ENCODE measurements at places on chromosomes 12 and 14.
A peak's percentile ranks its signal among the peaks of the same experiment; 100 is the strongest.

- H3K36me3 ChIP-seq = no peaks in the 10 kb centered on the region
- peaks cover 4% of the 10 kb centered on the region for H3K4me1 ChIP-seq
- peak overlapping the region; percentile 76 for H3K27ac ChIP-seq
- no peak overlapping the region for H3K4me3 ChIP-seq
- peaks cover 16% of the 10 kb centered on the region for H3K27me3 ChIP-seq
Measured at GRCh38 chr12:95731519-95731958, 59.0 kb downstream of the NTN4 start.

- H3K4me3 ChIP-seq = no peak overlapping the region
- H3K27me3 ChIP-seq = no peaks in the 10 kb centered on the region
- no peaks in the 10 kb centered on the region for H3K4me1 ChIP-seq
- no peak overlapping the region for H3K27ac ChIP-seq
Measured at GRCh38 chr12:82524641-82525040, 162.1 kb upstream of the TMTC2 start.

DNA sequence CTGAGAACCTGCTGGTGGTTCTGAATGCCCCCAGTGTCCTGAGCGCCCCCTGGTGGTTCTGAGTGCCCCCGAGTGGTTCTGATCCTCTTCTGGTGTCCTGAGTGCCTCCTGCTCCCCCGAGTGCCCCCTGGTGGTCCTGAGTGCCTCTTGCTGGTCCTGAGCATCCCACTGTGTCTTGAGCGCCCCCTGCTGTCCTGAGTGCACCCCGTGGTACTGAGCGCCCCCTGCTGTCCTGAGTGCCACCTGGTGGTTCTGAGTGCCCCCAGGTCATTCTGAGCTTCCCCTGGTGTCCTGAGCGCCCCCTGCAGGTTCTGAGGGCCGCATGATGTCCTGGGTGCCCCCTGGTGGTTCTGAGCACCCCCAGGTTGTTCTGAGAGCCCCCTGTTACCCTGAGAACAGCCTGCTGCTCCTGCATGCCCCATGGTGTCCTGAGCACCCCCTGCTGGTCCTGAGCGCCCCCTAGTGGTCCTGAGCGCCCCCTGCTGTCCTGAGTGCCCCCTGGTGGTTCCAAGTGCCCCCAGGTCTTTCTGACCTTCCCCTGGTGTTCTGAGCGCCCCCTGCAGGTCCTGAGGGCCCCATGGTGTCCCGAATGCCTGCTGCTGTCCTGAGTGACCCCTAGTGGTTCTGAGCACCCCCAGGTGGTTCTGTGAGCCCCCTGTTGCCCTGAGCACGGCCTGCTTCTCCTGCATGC, 1165.4 kb downstream of the TMEM121 start:
- no peaks in the 10 kb centered on the region for H3K27me3 ChIP-seq
- peak overlapping the region; percentile 31 for H3K27ac ChIP-seq
- peaks cover 8% of the 10 kb centered on the region for H3K4me1 ChIP-seq
- peak; percentile 60 for DNase-seq
- H3K36me3 ChIP-seq = no peaks in the 10 kb centered on the region
- no peak overlapping the region for H3K4me3 ChIP-seq

DNA sequence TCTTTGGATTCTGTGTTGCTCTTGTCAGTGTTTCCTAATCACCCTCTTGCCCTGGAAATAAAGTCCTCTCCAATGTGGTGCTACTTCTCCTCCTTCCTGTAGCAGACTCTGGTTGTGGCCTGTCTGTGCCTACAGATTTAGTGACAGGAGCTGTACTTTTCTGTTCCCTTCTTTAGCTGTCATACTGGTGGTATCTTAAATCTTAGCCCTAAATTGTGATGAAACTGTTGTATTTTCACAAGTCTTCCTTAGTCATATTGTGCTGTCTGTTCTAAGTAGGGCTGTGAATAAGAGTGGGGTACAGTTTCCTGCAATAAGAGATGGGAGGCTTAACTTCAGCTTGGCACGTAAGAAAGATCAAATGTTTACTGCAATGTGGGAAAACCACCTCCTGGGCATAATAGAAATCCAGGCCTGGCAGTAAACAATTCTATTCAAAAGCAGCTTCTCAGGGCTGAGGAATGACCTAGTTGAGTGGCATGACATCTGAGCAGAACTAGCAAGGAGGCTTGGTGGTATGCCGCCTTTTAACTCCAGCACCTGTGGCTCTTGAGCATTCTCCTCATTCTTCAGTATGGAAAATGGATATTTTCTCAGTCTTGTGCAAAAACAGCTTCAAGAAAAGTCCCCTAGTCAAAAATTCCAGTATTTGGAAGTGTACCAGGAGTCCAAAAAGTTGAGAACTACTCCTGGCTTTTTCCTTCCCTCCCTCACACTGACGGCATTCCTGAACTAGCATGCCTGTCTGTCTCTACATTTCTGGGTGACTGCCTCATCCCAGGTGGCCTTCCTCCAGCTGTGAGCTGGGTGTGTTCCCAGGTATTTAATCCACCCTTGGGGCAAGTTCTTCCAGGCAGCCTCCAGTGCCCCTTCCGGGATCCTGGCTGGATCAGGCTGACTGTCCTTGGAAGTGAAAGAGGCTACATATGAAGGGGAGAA, 19.5 kb downstream of the ANO6 start:
- DNase-seq = no peak
- no peak overlapping the region for H3K4me3 ChIP-seq
- H3K4me1 ChIP-seq = peaks cover 43% of the 10 kb centered on the region
- H3K27ac ChIP-seq = no peak overlapping the region

DNA sequence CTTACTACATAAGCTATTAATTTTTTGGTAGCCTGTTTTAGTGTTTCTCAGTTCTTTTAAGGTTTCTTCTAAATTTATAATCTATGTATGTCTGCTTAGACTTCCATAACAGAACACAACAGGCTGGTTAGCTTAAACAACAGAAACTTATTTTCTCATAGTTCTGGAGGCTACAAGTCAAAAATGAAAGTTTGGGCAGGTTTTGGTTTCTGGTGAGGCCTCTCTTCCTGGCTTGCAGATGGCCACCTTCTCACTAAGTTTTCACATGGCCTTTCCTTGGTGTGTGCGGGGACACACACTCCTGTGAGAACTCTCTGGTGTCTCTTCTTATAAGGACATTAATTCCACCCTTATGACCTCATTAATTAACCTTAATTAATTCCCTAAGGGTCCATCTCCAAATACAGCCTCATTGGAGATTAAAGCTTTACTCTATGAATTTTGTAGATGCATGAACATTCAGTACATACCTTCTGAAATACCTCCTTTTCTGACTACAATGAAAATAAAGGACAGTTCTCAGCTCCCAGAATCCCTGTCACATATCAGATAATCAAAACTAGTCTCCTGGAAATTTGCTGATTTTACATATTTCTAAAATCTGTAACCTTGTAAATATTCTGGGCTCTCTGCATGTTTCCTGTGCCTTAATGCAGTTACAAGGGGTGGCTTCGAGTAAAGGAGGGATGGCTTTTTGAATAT, 23.2 kb upstream of the BMAL2 start:
- no peak overlapping the region for H3K27ac ChIP-seq
- no peak overlapping the region for H3K4me3 ChIP-seq
- H3K27me3 ChIP-seq = no peaks in the 10 kb centered on the region
- peaks cover 26% of the 10 kb centered on the region for H3K36me3 ChIP-seq

DNA sequence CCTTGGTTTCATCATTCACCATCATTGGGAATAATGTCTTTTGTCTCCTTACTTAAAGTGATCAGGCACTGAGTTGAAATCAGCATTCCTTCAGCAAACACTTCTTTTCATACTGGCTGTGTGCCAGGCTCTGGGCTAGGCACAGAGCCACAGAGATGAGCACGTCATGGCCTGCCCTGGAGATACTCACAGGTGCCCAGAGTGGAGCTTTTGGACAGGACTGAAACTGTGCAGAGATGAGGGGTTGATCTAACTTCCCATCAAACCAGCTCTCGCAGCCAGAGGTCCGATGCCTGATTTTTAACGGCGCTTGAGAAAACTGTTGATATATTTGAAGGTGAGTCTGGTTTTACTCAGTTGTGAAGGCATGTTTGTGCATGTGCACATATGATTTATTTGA, 43.1 kb downstream of the CACNA1C start:
- no peaks in the 10 kb centered on the region for H3K36me3 ChIP-seq
- no peak overlapping the region for H3K4me3 ChIP-seq
- no peak overlapping the region for H3K27ac ChIP-seq
- no peaks in the 10 kb centered on the region for H3K4me1 ChIP-seq
- DNase-seq = no peak

DNA sequence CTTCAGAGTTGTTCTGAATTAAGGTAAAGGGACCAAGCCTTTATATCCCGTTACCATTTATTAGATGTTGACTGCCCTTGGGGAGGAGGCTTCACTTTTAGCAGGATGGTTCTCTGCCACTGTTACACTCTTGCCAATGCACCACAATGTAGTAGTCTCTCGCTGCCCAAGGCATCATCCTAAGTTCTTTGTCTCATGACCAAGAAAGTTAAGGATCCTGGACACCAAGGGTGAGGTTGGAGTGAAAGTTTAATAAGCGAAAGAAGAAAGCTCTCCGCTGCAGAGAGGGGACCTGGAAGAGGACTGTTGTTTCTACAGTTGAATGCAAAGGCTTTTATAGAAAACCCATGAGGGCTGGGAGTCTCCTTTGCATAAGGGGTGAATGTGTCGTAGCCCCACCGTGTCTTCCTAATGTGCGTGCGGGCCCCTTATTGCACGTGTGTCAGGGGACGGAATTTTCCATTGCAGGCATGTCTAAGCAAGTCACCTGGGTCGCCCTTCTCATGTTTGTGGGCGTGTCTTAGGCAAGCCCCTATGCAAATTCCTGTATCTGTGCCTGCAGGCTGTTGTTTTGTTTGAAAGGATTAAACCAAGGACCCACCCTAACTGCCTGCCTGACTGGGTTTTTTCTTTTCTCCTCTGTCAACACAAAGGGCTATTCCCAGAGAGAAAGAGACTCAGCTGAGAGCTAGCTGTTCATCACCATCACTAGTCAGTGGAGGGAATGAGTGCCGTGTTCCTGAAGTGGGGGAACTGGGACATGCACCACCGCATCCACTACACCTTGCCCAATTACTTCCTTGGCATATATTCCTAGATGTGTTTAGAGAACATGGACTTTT, 17.6 kb upstream of the RNASE1 start:
- H3K36me3 ChIP-seq = no peaks in the 10 kb centered on the region
- peaks cover 13% of the 10 kb centered on the region for H3K27me3 ChIP-seq
- H3K4me3 ChIP-seq = no peak overlapping the region
- DNase-seq = no peak

DNA sequence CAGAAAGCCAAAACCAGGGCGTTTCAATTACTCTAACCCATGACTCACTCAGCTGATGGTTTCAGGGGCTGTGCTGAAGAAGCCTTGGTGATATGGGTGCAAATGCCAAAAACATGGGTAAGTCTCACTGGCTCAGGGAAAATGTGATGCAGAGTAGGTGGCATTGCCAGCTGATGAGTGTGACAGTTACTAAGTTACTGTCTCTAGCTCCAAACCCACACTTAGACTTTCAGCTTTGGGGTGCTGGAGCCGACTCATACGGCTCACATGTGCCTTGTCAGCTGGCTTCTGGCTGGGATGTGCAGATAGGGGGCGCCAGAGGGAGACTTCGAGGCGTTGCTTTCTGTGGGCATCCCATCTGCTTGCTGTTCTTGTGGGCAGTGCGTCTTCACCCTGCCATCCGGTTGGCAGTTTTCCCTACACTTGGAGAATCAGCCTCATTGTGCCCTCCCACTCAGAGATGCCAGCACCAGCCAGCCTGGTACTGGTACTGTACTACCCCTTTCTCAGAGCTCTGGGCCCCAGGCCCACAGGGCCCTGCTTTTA, 11.1 kb upstream of the KRT7 start:
- H3K27me3 ChIP-seq = peaks cover 29% of the 10 kb centered on the region
- H3K36me3 ChIP-seq = no peaks in the 10 kb centered on the region

DNA sequence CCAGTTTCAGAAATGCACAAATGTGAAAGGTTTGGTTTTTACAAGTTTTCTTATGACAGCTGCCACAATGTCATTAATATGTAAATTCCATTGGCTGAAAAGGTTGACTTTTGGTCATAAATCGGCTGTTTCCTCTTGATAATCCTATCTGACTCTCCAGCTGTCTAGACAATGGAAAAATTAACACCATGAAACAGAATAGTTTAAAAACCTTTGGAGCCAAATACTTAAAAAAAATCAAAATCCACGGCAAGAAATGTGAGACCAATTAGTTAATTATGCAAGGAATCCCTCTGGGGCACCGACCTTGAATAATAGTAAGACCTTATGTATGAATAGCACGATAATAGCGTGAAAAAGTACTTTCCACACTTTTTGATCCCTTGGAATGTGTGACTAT, 138.0 kb downstream of the ZNF664 start:
- no peak overlapping the region for H3K4me3 ChIP-seq
- H3K27me3 ChIP-seq = peaks cover 9% of the 10 kb centered on the region
- H3K36me3 ChIP-seq = peaks cover 4% of the 10 kb centered on the region
- no peak overlapping the region for H3K27ac ChIP-seq

GRCh38 chr12:16613199-16613598, 7.2 kb upstream of the LMO3 start:
- H3K27ac ChIP-seq = no peak overlapping the region
- H3K36me3 ChIP-seq = no peaks in the 10 kb centered on the region
- H3K4me3 ChIP-seq = no peak overlapping the region
- H3K4me1 ChIP-seq = no peaks in the 10 kb centered on the region
- H3K27me3 ChIP-seq = peaks cover 22% of the 10 kb centered on the region
